ENCODE measurements at places on chromosomes 11 and 22.

- no peak for DNase-seq
Observed at GRCh38 chr11:24515632-24516031, 18.8 kb downstream of the LUZP2 start.

DNA sequence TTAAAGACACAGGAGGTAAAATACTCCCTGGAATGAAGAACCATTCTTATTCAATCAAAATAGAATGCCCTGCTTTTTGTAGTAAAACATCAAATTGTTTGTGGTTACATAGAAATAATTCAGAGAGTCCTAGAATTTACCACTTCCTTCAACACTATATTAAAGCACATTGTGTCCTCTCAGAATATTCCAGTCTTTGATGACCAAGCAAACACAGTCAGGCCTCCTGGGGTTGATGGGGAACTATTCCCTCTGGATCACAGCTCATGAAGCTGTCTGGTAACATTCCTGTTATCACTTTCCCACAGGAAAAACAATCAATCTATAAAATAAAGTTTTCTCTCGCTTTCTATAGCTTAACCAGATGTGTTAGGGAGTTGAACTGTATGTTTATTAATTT, 389.3 kb downstream of the KCNA4 start:
- DNase-seq = no peak

DNA sequence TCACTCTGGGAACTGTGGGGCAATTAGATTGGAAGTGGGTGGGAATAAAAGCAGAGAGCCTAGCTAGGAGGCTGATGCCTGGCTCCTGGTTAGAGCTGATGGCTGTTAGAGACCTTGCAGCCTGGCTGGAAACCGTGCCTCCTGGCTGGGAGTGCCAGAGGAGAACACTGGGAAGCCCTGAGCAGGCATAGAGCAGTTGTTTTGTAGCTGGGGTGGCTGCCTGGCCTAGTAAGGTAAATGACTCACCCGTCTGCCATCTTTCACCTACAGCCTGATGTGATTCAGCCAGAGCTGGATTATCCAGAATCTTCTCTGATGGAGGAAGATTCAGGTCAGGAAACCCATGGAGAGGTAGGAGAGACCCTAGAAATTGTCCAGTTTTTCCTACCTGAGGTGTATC, 6.1 kb downstream of the UQCR10 start:
- DNase-seq = peak; percentile 61

- no peak for DNase-seq
Observed at GRCh38 chr22:24994070-24994763, 41.7 kb downstream of the KIAA1671 start.

DNA sequence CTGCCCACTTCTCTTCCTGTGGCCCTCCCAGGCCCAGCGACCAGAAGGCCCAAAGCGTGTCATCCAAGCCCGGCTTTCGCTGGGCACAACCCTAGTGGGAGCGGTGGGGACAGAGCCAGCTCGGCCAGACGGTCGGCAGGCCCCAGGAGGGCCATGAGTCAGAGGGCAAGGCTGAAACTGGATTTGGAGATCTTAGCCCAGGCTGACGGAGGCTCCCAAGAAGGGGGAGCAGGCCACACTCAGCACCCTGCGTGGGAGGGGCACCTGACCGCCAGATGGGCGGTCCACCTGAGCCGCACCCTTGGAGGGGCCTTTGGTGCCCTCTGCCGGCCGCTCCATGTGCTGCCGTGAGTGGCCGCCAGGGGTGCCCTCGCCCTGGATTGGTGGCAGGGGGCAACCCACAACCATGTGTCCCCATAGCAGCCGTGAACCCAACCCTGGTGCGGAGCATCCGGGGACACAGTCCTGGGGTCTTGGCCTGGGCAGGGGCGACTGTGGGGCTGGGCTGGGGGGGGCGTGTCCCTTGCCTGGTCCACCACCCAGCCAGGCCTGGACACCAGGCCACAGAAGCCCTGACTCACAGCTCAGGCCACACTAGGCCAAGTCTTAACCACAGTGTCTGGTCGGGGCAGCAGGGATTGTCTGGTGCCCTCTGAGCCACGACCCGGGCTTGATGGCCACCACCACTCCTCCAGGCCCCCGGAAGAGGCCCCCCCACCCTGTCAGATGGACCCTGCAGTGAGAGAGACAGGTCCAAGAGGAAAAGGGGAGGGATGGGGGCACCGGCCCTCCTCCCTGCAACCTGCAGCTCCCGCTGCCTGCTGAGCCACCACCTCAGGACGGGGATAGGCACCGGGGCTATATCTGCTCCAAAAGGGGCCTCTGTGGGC, 19.2 kb upstream of the TALDO1 start:
- DNase-seq = peak; percentile 72

DNA sequence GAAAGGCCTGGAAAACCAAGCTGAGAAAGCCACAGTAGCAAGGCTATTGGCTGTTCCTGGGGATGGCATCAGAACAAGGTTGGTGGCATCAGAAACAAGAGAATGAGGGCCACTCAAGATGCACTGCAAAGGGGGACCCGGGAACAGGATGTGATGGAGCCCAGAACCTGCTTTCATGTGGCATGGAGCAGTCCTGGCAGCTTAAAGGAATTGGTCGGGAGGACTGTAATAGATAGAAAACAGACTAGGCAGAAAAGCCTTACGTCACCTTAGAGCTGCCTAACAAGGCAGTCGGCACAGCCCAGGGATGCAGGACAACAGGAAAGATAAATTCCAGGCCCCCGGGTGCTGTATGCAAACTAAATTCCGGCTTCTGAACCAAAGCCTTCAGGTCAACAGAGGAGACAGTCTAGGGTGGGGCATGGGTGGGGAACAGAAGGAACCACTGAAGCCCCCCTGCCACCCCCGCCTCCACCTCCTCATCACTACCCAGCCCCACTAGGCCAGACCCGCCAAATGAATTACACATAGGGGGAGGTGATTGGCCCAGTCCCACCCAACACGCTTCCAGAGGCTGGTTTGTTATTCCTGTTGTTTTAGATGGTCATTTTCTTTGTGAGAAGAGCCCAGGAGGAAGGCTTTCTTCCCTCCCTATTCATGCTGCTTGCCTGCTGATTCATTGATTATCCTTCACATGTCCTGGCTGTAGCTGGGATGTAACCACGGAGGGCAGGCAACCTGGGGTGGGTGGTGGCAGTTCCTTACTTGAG, 25.7 kb upstream of the LRRC55 start:
- DNase-seq = no peak

DNA sequence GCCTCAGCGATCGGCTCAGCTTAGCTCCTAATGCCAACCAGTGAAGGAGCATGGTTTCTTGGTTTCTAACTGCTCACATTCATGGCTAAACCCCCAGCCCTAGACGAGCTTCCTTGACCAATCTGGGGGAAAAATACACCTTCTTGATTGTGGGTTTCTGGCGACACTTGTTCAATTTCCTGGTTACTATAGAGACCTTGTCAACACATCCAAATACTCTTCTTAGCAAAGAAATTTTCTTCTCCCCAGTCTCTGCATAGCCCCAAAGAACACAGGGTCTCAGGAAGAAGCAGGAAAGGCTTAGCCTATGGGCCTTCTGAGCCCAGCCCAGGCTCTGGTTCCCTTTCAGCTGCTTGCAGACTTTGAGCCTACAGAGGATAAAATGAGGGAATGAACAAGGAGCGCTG, 88.5 kb upstream of the SYT13 start:
- DNase-seq = no peak

GRCh38 chr22:22590136-22590891, 31.2 kb upstream of the PRAME start:
- DNase-seq = no peak

DNA sequence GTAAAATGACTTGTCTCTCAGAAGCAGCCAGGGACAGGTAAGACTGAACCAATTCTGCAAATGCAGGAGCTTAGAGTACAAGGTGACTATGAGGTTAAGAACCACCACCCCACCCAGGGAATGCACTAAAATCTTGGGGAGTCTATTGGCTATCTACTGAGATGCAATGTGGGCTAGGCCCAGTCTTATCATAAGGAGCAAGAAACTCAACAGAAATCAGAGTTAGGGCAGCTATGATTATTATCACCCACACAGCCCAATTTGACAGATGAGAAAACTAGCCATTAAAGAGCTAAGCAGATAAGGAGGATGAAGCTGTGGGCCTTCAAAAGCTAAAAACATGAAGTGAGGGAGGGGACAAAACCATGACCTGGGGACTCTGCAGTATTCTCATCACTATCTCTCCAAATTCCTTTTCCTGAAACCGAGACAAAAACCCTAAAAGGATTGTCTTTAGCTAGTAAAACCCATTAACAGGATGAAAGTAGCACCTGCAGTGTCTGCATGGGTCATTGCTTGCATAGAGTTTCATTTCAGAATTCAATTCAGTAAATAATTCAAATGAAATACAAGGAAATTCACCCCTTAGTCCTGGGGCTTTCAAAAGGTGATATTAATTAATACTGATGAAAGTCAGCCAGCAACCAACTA, 68.8 kb upstream of the USP47 start:
- DNase-seq = no peak

- no peak for DNase-seq
Observed at GRCh38 chr11:107864591-107864990, 6.0 kb upstream of the SLC35F2 start.

- DNase-seq = peak; percentile 15
Observed at GRCh38 chr22:36998620-36999351, 20.5 kb downstream of the TST start.

- no peak for DNase-seq
Observed at GRCh38 chr22:48944751-48945620, 882.7 kb downstream of the BRD1 start.

DNA sequence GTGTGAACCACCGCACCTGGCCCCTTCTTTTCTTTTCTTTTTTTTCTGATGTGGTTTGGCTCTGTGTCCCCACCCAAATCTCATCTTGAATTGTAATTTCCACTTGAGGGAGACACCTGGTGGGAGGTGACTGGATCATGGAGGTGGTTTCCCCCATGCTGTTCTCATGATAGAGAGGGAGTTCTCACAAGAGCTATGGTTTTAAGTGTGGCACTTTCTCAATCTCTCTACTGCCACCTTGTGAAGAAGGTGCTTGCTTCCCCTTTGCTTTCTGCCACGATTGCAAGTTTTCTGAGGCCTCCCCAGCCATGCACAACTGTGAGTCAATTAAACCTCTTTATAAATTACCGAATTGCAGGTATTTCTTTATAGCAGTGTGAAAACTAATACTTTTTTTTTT, 4.9 kb upstream of the TCN2 start:
- DNase-seq = peak; percentile 43

- no peak for DNase-seq
Observed at GRCh38 chr11:64990222-64990923, 6.4 kb downstream of the BATF2 start.

DNA sequence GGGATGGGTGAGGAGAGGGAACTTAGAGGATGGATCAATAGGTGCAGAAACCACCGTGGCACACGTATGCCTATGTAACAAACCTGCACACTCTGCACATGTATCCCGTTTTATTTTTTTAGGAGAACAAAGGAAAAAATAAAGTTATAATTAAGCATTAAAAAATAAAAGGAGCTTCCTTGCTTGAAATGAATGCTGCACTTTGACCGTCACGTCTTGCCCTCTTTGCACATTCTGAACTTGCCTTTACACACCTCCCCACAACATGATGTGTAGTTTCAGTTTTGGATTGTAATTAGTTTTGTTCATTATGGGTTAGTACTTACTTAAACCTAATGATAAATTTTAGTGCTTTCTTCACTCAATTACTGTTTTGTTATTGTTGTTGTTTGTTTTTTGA, 3.1 kb upstream of the CSRP3 start:
- DNase-seq = no peak

DNA sequence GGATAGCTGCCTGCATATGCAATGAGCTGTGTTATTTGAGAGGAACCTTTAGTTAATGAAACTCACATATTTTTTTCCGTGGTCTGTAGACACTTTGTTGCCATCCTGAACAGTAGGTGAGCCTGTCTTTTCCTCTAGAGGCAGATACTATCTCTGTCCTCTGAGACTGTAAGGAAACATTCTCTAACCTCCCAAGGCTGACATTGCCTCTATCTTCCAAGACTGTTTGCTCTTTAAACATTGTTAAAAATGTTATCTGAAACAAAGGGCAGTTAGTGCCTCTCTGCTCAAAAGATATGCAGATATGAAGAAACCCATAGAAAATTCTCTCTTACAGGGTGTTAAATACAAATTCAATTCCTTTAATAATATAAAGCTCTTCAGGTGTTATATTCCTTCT, 963.8 kb upstream of the CNTN5 start:
- no peak for DNase-seq

DNA sequence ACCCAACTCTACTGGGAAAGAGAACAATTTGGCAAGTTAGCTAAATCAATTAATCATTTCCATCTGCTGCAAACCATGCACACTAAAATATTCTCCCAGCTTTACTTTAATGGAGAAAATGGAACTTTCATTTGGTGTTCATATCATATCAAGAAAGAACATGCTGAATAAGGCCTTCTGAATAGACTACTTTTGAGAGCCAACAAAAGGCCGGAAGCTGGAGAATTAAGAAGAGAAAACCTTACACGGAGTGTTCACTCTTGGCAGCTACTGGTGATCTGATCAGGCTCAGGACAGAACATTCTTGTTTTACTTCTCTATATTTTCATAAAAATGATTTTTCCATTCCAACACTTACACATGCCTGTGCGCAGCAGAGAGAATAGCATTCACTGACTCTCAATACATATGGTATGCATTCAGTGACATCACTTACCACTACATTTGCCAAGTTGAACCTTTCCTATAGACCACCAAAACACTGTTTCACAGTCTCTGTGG, 165.3 kb downstream of the TTC28 start:
- no peak for DNase-seq

- no peak for DNase-seq
Observed at GRCh38 chr22:44395118-44396005, 82.6 kb upstream of the SHISAL1 start.

- no peak for DNase-seq
Observed at GRCh38 chr11:129018991-129019390, 76.3 kb upstream of the TP53AIP1 start.

DNA sequence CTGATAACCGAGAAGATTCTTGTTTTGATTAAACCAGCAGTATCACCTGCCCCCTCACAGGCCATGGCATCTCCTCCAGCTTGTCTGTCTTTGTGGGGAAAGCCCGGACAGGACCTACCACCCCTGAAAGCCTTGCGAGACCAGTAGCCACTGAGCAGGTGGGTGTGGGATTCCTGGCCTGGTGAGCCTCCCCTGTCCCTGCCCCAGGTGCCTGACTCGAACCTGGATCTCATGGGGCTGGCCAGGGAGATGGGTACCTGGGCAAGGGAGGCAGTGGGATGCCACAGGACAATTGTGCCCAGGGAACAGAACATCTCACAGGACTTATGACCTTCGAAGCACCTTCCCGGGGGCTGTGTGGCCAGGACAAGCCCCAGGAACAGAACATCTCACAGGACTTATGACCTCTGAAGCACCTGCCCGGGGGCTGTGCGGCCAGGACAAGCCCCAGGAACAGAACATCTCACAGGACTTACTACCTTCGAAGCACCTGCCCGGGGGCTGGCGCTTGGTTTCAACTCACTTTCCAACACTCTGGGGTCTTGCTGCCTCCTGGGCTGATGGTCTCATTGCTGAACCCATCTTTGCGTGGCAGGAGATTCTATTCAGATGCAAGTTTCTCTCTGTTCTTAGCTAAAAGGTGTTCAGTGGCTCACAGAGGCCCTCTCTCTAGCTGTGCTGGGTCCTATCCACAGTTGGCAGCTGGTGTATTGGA, 854.5 kb downstream of the BRD1 start:
- no peak for DNase-seq

GRCh38 chr11:83702796-83703195, 416.6 kb upstream of the CCDC90B start:
- no peak for DNase-seq

GRCh38 chr11:123478352-123478987, 48.4 kb downstream of the GRAMD1B start:
- DNase-seq = peak; percentile 85

GRCh38 chr11:102497061-102497460, 33.5 kb downstream of the MMP7 start:
- DNase-seq = peak; percentile 77

GRCh38 chr11:48095779-48096470, 115.6 kb downstream of the PTPRJ start:
- DNase-seq = no peak
